ENCODE measurements at places on chromosomes 16 and 17.
A peak's percentile ranks its signal among the peaks of the same experiment; 100 is the strongest.

DNA sequence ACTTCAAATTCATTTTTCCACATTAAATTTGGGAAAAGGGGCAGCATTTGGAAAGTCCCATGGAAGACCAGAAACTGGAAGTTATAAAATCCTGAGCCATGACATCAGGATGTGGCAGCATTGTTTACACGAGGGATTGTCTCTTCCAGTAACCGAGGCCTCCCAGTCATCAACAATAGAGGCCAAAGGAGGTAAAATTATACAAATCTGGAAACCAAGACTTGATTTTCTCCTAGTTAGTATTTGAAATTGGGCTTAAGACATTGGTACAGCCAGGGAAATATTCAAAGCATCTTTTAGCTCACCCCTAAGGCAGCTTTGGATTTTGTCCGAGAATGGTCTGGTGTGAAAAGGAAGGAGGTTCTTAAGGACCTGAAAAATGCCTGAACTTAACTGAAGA, 251.6 kb upstream of the FOXF1 start:
- no peak for DNase-seq

DNA sequence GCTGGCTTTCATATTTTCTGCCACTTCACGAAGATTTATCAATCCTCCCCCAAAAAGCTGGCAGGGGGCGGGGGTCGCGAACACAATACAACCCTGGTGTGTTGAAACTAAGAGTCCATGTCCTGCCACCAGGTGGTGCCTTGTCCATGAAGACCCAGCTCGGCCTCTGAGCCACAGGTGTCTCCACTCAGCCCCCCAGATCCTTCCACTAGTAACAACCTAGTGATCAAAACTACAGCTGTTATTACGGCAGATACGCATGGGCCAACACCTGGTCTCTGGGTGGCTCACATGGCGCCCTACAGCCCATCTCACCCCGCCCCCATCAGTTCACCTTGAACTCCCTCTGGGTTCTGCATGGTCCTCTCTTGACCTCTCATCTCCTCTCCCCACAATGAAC, 27.7 kb downstream of the USP7 start:
- DNase-seq, result no peak

GRCh38 chr16:49700251-49701064, 155.5 kb downstream of the ZNF423 start:
- DNase-seq, result peak; percentile 55

- no peak for DNase-seq
Observed at GRCh38 chr17:45749831-45750335, 34.2 kb upstream of the CRHR1 start.

DNA sequence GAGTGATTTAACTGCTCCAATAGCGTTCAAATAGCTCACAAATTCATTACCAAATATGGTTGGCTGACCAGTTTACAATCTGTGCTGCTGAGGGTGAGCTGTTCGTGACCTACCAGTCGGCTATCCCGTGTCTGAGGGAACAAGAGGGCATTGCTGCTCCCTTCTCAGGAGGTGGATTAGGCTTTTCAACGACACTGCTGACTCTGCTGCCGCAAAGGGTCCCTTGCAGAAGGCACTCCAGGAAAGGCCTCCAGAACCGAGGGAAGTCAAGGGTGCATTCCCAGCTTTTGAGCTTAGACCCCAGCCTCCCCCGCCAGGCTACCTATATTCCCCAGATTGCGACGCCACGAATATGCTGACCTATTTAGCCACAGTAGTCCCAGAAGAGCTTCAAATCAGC, 32.3 kb downstream of the GJC1 start:
- peak; percentile 10 for DNase-seq

- DNase-seq, result no peak
Observed at GRCh38 chr16:60230666-60231065, 1496.5 kb upstream of the GOT2 start.

DNA sequence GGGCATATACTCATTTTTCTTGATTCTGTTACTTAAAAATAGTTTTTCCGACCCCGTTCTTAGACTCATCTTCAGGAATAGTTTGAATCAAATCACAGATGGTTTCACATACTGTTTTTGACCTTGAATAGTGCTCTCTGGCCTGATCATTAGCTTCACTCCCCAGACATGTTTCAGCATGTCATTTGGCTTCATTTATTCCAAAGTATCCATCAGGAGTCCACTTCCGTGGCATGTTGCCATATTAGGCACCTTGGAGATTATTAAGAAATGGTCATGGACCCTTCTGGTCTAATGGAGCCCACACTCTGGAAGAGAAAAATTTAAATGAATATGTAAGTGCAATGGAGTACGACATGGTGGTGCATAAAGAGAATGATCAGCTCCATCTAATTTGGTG, 222.3 kb downstream of the FTO start:
- no peak for DNase-seq

GRCh38 chr17:77875881-77876509, 82.5 kb upstream of the TNRC6C start:
- DNase-seq, result peak; percentile 51

DNA sequence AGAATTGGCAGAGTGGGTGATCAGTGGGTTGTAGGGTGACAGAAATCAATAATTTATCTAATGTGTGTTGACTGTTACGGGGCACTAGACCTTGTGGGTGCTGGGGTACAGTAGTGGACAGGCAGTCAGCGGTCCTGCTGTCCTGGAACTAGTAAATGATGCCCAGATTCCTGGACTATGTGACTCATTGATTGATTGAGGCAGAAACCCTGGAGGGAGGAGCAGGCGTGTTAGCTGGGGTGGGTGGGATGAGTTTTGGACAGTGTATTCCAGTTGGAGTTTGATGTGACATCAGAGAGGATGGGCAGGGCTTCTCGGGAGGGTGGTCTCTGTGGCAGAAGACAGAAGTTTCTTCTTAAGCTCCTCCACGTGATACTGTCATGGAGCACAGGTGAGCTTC, 24.4 kb downstream of the PRMT7 start:
- DNase-seq, result peak; percentile 79

DNA sequence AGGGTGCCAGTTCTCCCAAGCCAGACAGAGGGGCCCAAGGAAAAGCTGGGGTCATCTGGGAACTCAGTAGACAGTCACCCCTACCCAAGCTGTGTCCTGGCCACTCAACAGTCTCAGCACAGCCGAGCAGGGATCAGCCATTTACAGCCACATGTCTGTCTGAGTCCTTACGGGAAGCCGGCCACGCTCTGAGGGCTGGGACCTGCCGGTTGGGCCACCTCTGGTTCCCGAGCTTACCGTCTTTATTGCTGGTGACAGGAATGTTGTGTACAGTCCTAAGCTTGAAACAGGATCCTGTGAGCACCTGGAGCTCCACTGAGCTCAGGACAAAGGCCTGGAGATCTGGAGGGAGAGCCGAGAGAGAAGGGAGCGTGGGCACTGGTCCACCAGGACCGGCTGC, 59.8 kb downstream of the TIMM22 start:
- DNase-seq, result no peak

DNA sequence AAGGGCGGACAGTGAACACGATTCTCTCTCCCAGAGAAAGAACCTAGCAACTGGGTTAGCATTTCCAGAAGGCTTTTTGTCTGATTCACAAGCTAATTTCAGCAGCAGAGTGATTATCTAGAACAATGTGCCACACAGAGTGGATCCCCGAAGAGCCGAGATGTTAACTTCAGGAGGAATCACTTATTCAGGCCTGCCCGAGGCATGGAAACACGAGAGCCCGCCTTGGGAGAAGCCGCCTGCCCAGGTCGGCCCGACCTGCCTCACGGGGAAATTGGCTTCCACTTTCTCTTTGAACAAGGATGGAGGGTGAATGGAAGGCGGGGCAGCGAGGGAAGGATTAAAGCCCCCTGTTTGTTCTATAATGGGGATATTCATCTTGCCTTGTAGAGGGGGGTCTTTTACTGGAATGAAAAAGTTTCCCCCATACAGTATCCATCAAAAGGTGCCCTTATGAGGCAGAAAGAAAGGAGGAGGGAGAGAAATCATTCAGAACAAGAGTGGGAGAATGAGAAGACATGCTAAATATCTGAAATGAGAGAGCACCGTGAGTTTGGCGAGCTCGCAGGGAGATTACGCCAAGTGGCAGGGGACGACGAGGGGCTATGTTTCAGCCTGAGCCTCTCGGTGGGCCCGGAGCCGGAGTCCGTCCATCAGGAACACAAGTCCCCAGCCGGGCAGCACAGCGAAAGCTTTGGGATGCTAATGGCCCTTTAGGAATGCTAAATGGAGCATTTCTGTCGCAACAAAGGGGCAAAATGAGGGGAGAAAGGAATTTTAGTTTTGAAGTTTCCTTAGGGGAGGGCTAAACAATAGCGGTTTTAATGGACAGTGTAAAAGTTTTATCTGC, 33.0 kb downstream of the NTN1 start:
- no peak for DNase-seq

- DNase-seq, result no peak
Observed at GRCh38 chr17:80008848-80009247, 26.8 kb downstream of the TBC1D16 start.

GRCh38 chr16:83990492-83990891, 22.4 kb downstream of the NECAB2 start:
- DNase-seq, result no peak

GRCh38 chr16:4586291-4586690, 28.4 kb downstream of the UBALD1 start:
- no peak for DNase-seq
